Stimulated activated CD8-positive, alpha-beta memory T cell treated with anti-CD3 and anti-CD28 coated beads, Interleukin-7, amount 100 ng/mL, for 24 hours (primary cell): ENCODE measurements at places on chromosomes 11 and 22.

GRCh38 chr11:69287968-69288882 lies 5.7 kb upstream of the MYEOV start:
- DNase-seq, result no peak

GRCh38 chr22:45731798-45732495 lies 60.3 kb downstream of the ATXN10 start:
- no peak for DNase-seq

DNA sequence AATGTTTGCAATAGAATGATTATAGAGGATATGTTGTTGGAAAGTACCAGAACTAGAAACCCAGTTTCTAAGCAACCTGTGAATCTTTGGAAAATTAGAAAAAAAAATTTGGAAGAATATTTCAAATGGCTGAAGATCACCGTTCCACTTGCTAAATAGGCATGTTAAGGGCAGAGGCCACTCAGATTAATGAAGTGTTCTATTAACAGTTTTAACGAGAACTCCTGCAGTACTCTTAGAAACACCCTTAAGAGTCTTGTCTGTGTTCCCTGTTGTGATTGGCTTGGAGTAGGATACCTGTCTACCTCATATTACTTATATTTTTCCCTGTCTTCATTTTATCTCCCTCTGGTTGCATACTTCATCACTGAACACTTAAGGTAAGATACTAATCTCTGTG lies 4.6 kb downstream of the C11orf54 start:
- DNase-seq, result no peak

GRCh38 chr22:45889093-45889538 lies 87.8 kb downstream of the WNT7B start:
- DNase-seq, result no peak

DNA sequence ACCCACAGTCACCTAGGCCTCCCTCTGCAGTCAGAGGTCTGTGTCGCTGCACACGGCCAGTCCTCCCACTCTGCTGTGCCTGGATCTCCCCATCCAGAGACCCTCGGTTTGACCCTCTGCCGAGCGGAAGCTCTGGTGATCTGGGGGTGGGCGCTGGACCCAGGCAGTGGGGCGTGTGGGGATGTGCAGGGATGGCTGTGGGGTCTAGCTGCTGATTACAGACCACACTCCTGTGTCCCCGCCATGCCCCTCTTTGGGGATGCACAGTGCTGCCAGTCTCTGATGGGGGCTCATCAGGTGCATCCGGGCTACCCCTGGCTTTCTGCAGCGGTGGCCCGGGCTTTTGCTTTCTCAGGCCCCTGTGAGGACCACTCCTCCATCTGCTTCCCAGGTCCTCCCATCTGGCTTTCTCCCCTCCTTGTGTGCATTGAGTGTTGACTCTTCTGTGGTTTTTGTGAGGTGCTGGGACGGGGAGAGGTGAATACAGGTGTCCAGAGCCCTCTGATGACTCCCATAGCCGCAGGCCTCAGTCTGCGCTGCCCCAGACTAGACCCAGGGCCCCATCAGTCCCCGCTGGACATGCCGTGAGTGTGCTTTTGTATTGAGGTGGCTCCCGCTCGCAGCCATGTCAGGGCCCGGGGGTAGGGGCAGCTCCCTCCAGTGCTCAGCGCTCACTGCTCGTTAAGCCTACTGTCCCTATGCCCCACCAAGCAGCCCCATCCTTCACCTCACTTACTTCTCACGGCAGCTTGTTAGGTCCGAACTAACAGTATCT lies 251.6 kb downstream of the TBC1D22A start:
- DNase-seq, result no peak

GRCh38 chr11:78878631-78879030 lies 304.0 kb upstream of the NARS2 start:
- DNase-seq, result no peak

DNA sequence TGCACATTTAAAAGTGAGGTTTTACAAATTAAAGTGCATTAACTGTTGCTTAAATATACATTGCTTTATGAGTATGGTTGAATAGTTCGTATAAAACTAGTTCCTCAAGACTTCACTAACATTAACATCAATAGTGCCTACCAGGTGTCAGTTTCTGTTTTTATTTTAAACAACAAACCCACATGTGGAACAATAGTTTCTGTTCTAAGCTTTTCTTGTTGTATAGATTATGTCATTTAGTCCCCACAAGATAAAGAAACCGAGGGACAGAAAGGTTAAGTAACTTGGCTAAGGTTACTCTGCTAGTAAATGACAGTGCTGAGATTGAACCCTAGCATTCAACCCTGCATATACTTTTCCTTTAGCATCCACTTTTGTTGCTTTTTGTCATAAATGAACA lies 41.4 kb upstream of the ST14 start:
- no peak for DNase-seq

DNA sequence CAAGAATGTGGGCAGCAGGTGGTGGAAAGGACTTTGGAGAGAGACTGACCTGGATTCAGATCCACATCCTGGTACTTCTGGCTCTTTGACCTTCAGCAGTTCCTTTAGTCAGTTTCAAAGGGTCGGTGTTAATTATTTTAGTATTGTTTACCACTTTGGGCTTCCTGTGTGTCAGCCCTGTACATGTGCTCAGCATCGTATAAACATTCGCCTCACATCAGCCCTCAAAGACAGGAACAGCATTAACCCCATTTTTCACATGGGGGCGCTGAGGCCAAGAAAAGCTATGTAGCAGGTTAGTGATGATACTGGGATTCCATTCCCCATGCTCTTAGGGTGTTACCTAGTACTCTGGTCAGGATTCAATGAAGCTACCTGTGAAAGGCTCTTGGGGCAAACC lies 72.1 kb upstream of the YWHAH start:
- no peak for DNase-seq

DNA sequence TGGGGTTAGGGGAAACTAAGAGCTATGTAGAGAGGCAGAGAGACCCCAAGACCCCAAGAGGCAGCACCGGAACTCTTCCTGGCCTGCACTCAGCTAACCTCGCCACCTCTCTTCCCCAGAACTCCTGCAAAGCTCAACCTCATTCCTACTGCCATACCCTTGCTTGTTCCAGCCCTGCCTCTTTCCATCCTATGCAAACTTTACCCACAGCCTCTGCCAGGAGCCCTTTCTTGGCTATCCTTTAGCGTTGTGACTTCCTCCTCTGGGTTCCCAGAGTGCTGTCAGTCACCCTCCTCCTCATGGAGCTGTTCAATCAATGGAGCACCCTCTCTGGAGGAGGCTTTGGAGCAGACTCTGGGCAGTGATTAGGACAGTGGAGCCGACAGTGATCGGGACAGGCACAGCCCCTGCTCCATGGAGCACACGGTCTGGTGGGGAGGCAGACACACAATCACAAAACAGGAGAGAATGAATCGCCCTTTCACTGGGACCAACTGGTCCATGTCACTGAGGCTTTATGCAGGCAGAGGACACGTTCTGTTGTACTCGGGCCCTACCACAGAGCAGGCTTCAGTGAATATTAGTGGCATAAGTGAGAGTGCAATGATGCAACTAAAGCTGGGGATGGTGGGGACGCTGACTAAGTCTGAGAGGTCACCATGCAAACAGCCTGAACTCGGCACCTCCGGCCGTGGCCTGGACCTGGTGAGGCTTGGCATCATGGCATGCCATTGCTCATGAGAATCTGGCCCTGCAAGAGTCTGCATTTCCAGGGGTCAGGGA lies 24.6 kb upstream of the P2RY2 start:
- DNase-seq, result no peak
